ENCODE measurements at places on chromosomes 13 and 19. TPM values are rescaled to one million over a fixed set of nuclear protein-coding genes. Genes with fewer than 3 reads are reported as not detected.
A peak's percentile ranks its signal among the peaks of the same experiment; 100 is the strongest.

ASF1B gene
- total RNA-seq: 76.3 TPM

DNA sequence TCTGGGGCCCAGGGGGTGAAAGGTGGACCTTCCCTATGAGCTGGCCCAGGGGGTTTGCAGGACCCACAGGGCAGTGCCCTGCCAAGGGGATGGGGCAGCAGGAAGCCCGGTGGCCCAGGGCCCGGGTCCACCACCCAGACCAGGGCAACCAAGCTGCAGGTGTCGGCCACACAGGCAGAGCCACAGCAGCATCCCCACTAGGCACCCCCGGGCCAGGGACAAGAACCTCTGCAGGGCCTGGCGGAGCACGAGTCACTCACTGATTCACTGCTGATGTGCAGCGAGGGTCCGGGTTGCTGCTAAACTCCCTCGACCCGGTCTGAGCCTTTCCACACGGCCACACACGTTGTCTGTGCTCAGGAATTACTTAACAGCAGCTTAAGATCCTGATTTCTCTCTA lies 8.8 kb downstream of the FZR1 start:
- DNase-seq: no peak

DCLK1 gene
- not detected for total RNA-seq

TPTE2 gene
- total RNA-seq: not detected

DNA sequence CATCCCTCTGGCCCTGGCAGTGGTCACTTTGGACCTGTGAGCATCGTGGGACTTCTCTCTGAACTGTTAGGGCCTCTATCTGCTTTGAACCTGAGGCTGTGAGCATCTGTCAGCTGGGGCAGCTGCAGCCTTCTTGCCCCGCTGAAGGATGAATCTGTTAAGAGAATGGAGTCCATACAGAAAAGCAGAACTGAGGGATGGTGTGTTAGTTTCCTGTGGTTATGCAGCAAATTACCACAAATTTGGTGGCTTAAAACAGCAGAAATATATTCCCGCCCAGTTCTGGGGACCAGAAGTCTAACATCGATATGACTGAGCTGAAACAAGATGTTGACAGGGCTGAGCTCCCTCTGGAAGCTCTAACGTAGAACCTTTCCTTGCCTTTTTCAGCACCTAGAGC lies 1.6 kb upstream of the ZNF497 start:
- DNase-seq: no peak

DNA sequence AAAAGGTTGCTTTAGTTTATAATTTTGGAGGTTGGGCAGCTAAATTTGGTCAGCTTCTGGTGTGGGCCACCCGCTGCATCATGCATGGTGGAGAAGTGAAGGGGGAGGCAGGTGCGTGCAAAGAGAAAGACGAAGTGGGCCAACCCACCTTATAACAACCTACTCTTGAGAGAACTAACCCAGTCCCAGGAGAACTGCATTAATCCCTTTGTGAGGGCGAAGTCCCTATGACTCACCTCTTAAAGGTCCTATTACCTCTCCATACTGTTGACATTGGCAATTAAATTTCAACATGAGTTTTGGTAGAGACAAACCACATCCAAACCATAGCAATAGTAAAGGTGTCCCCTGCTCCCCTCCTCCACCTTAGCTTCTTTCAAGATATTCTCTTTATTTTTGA lies 7.7 kb upstream of the FGF9 start:
- DNase-seq: no peak

DNA sequence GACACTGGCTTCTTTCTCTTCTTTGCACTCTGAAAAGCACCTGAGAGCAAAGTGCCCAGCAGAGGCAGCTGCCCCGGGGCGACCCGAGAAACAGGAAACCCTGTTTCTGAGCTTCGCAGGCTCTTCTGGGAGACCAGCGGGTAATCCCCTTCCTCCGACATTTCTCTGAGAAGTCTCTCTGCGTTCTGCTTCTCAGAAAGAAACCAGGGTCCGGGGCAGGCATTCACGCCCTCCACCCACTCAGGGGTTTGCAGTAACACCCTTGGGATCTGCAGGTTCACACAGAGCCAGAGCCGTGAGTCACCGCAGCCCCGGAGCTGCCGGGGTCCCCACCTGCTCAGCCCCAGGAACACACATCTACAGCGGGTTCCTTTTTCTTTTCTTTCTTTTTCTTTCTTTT lies 86.0 kb downstream of the GADD45B start:
- DNase-seq: peak; percentile 75

DNA sequence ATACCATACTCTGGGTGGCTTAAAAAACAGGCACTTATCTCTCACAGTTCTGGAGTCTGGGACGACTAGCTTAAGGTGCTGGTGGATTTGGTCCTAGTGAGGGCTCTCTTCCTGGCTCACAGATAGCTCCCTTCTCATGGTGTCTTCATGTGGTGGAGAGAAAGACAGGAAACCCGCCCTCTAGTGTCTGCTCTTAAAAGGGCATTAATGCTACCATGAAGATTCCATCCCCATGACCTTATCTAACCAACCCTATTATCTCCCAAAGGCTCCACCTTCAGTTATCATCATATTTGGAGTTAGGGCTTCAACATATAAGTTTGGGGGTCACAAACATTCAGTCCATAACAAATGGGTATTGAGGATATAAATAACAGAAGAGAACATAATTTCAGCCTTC lies 139.4 kb downstream of the HS6ST3 start:
- no peak for DNase-seq

DNA sequence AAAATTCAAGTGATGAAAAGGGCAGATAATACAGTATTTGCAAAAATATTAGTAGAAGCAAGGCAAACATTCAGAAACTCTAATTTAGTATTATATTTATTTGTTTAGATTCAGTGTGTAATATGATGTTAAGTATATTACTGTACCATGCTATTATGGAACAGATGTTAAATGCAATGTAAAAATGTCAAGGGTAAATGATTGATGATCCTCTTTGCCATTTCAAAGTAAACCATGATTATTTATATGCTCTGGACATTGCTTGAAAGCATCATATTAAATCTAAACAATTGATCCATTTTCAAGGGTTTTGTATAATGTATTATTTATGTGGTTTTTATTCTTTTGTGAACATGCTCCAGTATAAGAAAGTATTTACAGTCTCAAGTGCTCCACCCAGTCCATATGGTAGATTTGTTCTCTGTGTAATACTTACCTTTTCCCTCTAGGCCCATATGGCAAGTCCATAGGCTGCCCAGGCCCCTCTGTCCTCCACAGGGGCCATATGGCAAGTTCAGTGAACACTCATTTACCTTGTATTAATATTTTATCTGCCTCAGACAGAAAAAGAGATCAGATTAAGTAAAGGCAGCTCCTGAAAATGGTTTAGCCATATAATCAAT lies 353.5 kb downstream of the DACH1 start:
- DNase-seq: no peak

- DNase-seq: no peak
Observed at GRCh38 chr13:75220861-75221260, 261.1 kb downstream of the TBC1D4 start.

GRCh38 chr19:19655051-19655594 lies 8.4 kb downstream of the ATP13A1 start:
- DNase-seq: no peak

GRCh38 chr19:31353833-31354232 lies 4.6 kb upstream of the TSHZ3 start:
- no peak for DNase-seq

OSCAR gene
- total RNA-seq: not detected

DNA sequence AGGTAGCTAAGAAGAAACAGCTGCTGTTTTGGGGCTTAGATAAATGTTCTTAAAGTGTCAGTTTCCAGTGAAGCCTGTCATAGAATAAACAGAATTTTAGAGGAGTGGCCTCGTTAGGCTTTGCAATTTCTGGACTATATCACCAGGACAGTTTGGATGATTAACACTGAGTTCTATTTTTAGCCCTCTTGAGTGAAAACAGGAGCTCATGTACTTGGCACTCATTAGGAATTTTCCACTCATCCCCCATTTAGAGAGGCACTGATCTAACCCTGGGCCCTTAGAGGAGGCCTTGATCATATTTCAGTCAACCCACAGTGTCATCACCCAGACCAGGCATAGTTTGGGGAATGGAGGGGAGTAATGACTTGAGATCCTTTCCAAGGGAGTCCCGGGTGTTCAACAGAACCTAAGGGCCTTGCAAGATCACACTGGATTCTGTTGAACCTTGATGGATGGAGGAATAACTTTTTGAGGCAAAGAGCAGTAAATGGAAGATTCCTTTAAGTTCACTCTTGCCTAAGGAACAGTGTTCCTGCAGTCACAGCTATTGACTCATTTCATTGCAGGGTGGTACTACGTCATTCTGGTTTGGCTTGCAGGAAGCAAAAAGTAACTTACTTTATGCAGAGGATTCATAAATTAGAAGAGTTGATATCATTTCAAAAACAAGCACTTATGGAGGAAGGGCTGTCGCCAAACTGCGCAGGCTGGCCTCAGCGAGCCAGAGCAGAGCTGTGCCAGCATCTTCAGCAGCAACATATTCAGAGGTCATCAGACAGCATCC lies 160.2 kb downstream of the SLC7A1 start:
- no peak for DNase-seq

DNA sequence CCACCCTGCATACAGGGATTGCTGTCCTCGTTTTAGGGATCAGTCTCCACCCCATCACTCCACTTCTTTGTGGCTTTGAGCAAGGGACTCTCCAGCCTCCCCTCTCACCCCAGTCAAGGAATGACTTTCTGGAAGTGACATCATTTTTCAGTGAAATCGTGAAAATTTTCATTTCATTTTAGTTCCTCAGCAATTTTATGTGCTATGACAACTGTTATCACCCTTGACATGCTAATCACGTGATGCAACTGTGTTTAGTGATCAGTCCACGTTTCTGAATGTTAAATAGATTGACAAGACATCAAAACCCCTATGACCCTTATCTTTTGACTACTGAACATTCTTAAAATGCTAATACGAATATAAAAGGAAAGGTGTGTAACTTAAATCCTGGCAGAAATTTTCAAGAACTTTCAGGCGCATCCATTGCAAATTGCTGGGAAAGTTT lies 8.0 kb downstream of the C19orf81 start:
- DNase-seq: no peak

Data from activated T-helper 1 cell treated with anti-CD3 and anti-CD28 coated beads, Interleukin-12 subunit alpha, Interleukin-12 subunit beta, Interleukin-2, Interleukin-4 antibody, amounts not matched to agents 30 ng/mL and 10 ng/mL and 1 ng/mL, durations not matched to agents 14 hours and 24 hours and 36 hours (primary cell).